ENCODE measurements at places on chromosomes 12 and 14.

DNA sequence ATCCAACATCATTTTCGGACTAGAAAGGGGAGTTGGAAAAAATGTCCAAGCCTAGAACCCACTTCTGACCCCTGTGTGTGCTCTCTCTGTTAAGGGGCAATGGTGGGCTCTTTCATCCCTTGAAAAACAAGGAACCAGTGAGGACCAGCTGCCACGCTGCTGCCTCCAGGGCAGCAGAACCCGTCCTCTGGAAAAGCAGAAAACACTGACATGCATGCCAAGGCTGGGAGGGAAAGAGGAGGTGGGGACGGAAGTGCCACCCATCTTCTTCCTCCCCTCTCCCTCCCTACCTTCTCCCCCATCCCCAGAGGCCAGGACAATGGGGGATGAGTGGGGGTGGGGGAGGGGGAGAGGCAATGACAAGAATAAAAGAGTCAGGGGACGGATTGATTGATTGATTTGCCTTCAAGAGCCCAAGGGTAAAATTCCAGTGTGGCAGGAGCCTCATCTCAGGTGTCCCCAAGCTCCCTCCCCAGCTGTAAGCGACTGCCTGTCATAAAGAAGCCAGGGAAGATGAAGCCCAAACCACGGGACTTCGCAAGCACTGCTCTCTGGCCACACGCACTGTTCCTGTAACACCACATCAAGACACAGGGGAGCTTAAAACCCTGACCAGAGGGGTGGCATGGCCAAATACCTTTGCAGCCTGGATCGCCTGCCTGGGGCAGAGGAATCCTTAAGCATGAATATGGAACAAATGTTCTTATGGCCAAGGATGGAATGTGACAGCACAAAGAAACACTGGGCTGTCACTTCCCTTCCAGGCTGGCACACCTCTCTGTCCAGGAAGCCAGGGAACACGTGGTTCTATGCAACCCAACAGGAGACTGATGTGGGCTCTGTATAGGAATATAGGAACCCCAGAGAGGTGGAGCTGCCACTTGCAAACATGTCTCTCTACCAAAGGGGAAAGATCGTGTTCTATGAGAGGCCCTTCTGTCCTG is 38.9 kb upstream of the BDKRB2 start:
- DNase-seq = no peak

GRCh38 chr14:103719751-103720150 is 4.1 kb downstream of the ZFYVE21 start:
- DNase-seq = no peak

GRCh38 chr12:20463913-20464524 is 95.7 kb downstream of the PDE3A start:
- no peak for DNase-seq

DNA sequence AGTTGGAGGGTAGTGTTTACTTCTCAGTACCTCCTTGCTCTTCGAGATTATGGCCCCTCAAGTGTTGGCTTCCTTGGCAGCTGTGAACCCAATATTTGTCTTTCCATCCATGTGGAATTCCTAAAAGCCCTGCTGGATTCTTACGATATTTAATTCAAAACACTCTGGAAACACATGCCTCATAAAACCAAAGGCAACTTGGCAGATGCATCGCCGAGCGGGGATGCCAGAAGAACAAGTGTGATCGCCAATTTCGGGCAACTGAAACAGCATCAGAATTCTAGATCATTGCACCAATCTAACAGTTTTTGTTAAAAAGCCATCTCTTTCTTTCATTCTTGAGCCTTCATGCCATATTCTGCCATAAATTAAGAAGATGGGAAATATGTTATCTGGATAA is 934.4 kb downstream of the AACS start:
- DNase-seq = no peak

DNA sequence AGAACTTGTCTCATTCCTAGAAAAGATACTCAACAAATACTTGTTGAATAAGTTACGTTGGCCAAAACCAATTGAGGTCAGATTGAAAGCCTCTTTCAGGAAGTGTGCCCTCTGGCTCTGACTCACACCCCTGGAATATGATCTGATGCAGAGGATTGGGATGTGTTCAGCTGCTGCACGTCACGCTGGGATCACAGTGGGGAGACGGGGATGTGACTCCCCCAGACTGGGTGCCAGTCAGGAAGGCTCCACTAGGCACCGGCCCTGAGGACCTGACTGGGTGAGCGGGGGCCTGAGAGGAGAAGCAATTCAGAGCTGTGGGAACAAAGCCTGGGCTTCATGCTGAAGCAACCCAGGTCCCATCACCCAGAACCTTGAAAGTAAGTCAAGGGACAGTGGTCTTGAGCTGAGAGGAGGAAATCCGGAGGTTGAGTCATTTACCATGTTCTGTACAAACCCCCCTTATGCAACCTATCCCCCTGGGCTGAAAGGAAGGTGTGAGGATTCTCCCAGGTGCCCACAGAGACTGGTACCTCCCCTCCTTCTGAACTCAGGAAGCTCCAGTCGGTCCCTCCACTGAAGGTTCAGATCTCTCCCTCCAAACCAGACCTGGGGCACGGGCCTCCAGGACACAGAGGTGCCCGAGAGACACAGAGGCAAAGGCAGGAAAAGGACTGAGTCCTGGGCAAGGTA is 3.9 kb downstream of the CEBPE start:
- DNase-seq = no peak

- DNase-seq = no peak
Measured at GRCh38 chr12:71655495-71655894, 8.2 kb downstream of the ZFC3H1 start.

DNA sequence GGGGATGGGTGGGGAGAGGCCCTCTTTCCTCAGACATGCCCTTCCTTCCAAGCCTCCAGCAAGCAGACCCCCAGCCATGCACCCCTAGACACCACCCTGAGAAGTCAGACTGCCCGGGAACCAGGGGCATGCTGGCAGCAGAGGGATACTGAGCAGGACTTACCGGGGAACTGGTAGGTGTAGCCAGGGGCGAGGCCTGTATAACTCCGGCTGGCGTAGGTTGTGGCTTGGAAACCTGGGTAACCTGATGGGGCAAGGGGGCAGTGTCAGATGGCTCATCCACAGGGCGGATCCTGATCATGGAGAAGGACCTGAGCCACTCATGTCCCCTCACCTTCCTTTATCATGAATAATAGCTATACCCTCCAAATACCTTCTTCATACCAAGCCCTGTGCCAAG is 15.8 kb downstream of the MSI1 start:
- no peak for DNase-seq

DNA sequence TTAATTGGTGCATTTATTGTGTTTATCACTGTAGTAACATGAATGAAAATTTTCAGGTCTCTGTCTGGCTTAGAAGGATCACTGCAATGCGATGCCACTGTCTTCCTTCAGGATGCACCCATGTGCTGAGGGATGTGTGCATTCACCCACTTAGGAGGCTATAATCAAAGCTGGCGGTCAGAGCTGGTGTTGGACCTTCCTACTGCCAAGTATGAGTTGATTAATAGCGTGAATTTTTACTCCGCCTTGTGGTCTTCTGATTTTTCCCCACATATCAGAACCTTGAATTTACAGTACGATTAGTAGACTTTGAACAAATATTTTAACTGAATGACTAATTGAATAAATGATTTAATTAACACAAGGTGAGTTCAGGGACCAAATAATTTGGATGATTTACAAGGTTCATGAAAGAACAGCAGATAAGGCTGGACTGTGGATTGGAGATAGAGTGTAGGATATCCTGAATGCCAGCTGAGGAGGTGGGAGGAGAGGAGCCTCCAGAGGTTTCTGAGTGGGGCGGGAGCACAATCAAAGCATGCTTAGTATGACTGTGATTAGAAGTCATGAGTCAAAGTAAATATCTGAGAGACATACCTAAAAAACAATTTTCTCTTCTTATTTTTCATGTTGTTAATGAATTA is 50.1 kb downstream of the RERG start:
- no peak for DNase-seq

DNA sequence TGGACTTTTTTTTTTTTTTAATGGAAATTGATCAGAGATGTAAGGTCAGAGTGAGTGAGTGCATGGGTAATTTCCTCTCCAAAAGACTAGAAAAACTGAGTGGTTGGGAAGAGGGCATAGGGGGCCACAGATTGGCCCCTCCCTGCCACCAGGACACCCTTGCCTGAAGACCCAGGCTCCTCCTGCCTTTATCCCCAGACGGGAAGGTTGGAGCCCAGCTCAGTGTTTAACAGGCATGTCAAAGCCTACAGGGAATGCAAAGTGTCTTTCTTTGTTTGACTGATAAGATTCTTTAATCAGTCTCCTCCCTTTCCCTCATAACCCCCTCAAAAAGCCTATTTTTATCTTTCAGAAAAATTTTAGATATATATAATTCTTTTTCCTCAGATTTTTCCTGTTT is 50.3 kb downstream of the IRAK3 start:
- DNase-seq = no peak

Measured in stimulated activated naive CD4-positive, alpha-beta T cell treated with Interleukin-2 at 50 U/mL for 16 hours (primary cell).